ENCODE measurements at places on chromosomes 16 and 17. TPM values are rescaled to one million over a fixed set of nuclear protein-coding genes. Genes with fewer than 3 reads are reported as not detected.

DPEP2 gene
- total RNA-seq = not detected

FBXW10 gene
- total RNA-seq = not detected

PLLP gene
- total RNA-seq = under 0.01 TPM

CHST5 gene
- total RNA-seq = 0.13 TPM

WSCD1 gene
- total RNA-seq = 0.32 TPM

KRTAP2-1 gene
- not detected for total RNA-seq

AHSP gene
- total RNA-seq = not detected

KRT28 gene
- total RNA-seq = not detected

IL21R gene
- total RNA-seq = 5.2 TPM

TPSG1 gene
- not detected for total RNA-seq

KRTAP1-5 gene
- 11.6 TPM for total RNA-seq

MGAT5B gene
- 0.26 TPM for total RNA-seq

RASD1 gene
- total RNA-seq = 13.9 TPM

HOXB7 gene
- total RNA-seq = not detected

GNGT2 gene
- not detected for total RNA-seq

HNF1B gene
- not detected for total RNA-seq

LRRC46 gene
- 0.13 TPM for total RNA-seq

TMEM92 gene
- under 0.01 TPM for total RNA-seq

RAMP2 gene
- not detected for total RNA-seq

TEDC2 gene
- total RNA-seq = 1.8 TPM

CCDC144A gene
- total RNA-seq = 9.9 TPM

SULT1A4 gene
- 4.6 TPM for total RNA-seq

MMP28 gene
- total RNA-seq = 0.26 TPM

GUCY2D gene
- not detected for total RNA-seq

KAT2A gene
- total RNA-seq = 9.6 TPM

AKAP1 gene
- 12.0 TPM for total RNA-seq

ZNF19 gene
- total RNA-seq = 6.4 TPM

ZNF747 gene
- total RNA-seq = 12.9 TPM

NARF gene
- total RNA-seq = 40.8 TPM

P2RX5 gene
- 1.6 TPM for total RNA-seq

PPL gene
- total RNA-seq = 13.7 TPM

PRAC1 gene
- not detected for total RNA-seq

IL17C gene
- total RNA-seq = not detected

CD79B gene
- total RNA-seq = 14.1 TPM

TRPV3 gene
- 0.91 TPM for total RNA-seq

NDE1 gene
- total RNA-seq = 32.9 TPM

GAS2L2 gene
- total RNA-seq = not detected

CHD3 gene
- total RNA-seq = 80.5 TPM

CTRL gene
- 0.32 TPM for total RNA-seq

ARHGAP44 gene
- 1.6 TPM for total RNA-seq

MYH2 gene
- total RNA-seq = not detected

RPRML gene
- total RNA-seq = not detected

ZNF785 gene
- 11.1 TPM for total RNA-seq

KRT33B gene
- not detected for total RNA-seq

MTMR4 gene
- total RNA-seq = 36.8 TPM

CIBAR2 gene
- not detected for total RNA-seq

PSME3 gene
- total RNA-seq = 90.0 TPM

USP7 gene
- total RNA-seq = 59.6 TPM

CD68 gene
- total RNA-seq = 116 TPM

OSGIN1 gene
- 4.1 TPM for total RNA-seq
